ENCODE measurements at places on chromosomes 4 and X.

DNA sequence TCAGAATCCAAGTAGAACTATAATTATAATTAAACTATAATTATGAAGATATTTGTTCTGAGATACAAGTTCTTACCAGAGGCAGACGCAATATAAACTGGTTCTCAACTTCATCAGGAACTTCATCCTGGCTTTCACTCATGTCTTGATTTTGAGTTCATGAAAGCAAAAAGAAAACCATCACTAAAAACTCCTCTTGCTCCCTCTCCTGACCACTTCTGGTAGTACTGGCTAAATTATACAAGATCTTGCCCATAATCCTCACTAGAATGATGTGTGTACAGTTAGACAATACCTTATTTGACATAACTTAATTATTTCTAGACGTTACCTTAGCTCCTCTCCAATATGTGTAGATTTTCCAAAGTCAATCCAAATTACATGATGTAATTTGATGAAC is 3.7 kb downstream of the TAF7L start:
- no peak for DNase-seq

DNA sequence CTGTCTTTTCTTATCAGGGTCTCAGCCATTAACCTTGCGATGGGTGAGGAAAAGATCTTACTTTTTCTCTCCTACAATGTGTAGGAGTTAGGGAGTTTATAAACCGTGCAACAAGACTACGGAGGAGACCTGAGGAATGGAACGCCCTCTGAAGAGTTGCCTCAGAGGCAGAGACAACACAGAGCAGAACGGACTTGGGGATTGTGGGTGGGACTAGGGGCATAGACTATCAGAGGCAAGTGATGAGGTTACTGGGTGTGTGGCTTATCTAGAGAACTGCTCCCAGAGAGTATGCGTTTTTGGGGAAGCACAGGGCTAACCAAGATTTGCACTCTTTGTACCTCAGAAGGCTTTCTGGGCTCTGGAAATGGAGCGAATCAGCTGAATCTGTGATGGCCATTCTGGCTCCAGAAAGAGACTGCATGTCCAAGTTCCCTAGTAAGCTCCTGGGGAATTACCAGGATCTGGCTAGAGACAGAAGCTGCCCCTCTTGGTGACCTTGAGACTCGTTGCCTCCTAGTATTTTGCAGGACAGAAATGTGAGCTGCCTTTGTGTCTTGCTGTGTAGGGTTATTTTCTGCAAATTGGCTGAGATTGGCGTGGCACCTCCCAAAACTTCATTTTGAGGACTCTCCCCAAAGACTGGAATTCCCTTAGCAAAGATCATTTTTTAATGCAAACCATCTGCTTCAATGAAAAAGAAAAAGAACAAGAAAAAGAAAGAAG is 118.9 kb downstream of the ARSF start:
- no peak for DNase-seq

DNA sequence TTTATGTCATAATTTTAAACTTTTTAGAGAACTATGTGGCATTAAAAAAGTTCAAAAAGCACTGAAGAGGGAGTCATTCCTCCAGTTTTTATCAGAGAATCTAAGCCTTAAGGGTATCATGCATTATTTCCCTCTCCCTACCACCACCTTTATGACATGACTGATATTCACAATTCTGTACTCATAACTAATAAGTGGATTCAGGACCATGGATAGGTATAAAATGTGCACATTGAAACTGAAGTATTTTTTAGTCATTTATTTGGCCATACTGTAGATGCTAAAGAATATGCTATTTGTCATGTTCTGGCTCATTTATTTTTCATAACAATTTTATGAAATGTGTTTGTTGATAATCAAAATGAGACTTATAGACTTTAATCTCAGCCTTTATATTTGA is 897.5 kb upstream of the AGA start:
- DNase-seq: no peak

DNA sequence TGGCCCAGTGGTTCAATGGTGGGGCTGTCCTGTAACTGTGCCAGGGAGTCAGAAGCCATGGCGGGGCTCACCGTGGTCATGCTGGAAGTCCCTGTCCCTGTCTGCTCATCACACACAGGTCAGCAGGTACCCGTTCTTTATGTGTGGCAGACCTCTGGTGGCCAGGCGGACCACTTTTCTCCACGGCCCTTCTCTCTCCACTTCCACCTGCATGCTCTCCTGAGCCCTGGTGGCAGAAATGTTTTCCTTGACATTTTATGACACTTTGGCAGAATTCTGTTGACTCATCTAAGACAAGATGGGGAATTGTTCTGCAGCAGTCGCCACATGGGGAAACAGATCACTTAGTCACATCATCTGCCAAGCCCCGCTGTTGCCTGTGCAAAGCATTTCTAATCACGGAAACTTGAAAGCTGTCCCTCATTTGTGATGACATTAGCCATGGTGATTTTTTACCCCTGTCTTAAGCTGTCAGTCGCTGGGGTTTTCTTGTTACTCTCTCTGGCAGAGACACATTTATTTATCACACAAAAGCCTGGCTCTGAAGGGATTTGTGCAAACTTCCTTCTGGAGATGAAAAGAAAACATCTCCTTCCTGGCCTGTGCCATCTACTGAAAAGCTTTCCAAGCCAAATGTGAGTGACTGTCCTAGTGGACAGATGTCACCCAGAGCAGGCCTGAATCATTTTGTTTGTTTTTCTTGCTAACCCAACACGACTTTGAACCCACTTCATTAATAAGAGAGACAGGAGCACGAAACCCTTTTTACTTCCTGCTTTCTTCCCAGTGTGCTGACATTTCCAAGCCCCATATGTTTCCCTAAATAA is 38.8 kb upstream of the STIM2 start:
- DNase-seq: no peak

- no peak for DNase-seq
Observed at GRCh38 chr4:75699299-75699698, 25.1 kb upstream of the USO1 start.

DNA sequence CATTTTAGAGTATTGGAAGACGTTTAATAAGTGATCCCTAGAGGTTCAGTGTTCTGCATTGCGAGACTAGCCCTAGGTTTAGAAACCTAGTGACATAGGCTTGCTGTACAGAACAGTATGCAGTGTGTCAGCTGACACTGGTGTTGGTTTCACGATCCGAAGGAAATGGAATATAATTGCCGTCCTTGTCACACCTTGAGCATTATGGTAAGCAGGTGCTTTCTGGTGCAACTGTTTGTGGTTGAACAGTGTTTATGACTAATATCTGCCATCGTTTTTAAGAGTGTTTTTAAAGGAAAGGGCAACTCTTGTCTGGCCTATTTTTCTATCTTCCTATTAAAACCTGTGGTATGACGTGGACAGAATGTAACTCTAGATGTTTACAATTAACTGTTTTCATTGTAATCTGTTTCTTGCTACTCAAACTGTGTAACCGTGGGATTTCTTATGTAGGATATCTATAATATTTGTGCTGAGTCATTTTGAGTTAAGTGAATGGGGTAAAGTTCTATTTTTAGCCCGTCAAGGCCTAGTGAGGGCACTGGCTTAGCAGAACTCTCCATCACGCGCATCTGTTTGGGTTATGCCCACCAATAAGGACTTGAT is 53.8 kb upstream of the TBC1D14 start:
- DNase-seq: no peak

DNA sequence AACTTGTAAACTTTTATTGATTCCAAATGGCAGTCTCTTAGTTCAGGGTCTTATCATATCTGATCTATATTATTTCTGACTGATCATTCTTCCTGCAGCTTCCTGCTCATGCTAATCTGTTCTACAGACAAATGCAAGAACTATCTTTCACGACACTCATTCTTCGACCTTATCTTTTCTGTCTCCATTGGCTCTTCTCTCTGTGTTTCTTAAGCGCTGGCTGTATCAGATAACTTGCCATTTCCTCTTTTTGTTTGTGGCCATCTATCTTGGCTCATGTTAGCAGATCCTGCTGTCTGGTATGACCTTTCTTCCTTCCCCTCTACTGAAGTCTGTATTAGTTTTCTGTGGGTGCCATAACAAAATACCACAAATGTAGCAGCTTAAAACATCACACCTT is 230.5 kb upstream of the PUDP start:
- no peak for DNase-seq

DNA sequence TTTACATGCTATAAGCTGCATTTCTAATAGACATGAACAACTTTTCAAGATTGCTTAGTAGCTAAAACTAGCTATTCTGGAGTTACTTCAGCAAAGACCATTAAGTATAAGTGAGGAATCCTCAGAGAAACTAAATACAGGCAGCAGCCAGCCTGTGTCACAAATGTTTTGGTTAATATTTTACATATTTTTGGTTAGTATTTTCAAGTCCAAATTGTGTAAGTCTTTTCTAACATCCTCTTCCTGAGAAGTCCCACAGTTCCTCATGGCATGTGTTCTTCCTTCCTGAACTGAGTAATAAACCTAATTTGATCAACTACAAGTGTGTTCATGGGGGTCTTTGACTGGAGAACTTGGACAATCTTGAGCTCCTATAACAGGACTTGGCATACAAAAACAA is 42.4 kb upstream of the MCF2 start:
- no peak for DNase-seq

- no peak for DNase-seq
Observed at GRCh38 chr4:48746608-48747362, 33.3 kb downstream of the FRYL start.

GRCh38 chr4:69718396-69719271 is 41.8 kb downstream of the SULT1B1 start:
- DNase-seq: no peak

Measured in suprapubic skin (tissue), 4 donors.